Activated T-cell treated with anti-CD3 and anti-CD28 coated beads for 24 hours (primary cell): ENCODE measurements at places on chromosomes 2 and 18.

DNA sequence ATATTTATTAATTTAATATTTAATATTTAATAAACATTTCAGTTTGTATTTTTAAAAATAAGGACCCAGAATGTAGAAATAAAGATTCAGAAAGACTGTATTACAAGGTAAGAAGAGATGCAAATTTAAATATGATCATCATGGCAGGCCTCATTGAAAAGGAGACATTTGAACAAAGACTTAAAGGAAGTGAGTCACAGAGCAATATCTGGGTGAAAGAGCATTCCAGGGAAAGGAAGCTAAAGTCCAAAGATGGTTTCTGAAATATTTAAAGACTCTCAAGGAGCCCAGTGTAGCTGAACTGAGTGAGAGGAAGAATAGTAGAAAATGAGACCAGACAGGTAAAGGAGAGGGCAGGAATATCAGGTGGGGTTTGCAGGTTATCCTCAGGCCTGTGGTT is 5.9 kb downstream of the SCYGR4 start:
- DNase-seq, result no peak

- DNase-seq, result no peak
Measured at GRCh38 chr2:19833978-19834377, 67.8 kb downstream of the TTC32 start.

GRCh38 chr18:69659142-69659651 is 258.5 kb downstream of the DOK6 start:
- no peak for DNase-seq

DNA sequence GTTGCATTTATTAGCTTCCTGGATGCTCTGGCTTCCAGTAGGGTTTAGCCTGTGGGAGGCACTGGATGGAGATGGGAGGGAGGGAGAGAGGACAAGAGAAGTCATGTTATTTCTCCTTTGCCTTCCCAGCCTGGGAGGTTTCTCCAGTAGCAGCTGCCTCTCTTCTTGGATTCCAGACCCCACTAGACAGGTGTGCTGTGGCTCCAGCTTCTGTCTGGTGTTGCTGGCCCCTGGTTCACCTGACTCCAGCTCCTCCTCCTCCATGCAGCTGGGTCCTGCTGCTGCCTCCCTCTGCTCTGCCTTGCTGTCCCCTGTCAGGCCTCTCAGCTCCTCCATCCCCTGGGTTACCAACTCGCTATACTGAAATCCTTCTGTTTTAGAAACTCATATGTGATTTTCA is 188.9 kb upstream of the TNP1 start:
- no peak for DNase-seq

- no peak for DNase-seq
Measured at GRCh38 chr18:66931010-66931409, 327.1 kb upstream of the CDH19 start.

- no peak for DNase-seq
Measured at GRCh38 chr18:74768096-74768495, 170.4 kb downstream of the ZNF407 start.

GRCh38 chr18:57094175-57094574 is 52.7 kb upstream of the BOD1L2 start:
- DNase-seq, result no peak

DNA sequence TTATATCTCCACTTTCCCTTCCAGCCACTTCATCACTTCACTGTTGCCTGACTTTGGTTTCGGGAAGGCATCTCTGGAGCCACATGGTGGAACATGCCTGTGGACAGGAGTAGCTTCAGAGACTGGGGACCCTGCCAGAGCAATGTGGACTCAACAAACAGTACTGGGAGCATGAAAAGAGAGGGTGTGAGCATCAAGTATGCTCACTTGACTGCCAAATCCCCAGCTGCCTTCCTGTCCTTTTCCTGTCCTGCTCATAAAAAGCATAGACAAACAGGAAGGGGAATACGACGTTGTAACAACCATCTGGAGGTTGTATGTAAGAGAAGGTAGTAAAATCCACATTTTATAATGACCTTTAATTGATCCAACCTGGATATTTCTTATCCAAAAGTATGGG is 61.3 kb upstream of the CSRNP3 start:
- no peak for DNase-seq

DNA sequence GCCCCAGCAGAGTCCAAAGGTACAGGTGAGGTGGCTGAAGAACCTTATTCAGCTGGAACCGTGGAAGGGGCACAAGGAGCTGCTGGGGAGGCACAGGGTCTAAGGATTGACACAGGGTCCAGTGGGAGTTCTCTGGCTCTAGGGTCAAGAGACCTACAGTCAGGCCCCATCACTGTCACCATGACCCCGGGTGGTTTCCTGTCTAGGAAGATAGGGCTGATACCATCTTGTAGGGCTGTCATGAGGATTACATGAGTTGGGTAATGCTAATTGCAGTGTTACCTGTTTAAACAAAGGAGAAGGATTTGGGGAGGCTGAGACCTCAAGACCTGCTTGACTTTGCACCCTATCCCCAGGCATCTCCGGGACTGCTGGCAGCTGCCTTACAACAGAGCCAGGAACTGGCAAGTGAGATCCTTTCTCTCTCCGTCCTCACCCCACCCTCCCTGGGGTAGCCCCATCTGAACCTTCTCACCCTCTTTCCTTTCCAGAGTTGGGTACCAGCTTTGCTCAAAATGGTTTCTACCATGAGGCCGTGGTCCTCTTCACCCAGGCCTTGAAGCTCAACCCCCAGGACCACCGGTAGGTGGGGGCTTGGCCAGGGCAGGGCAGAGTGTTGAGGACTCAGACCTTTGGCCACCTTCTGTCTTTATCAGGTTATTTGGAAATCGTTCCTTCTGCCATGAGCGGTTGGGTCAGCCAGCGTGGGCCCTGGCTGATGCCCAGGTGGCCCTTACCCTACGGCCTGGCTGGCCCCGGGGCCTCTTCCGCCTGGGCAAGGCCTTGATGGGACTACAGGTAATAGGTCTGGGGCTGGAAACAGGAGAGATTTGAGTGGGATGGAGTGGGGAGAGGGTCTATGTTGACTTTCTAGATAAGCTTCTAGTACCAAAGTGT is 7.5 kb downstream of the LBX2 start:
- DNase-seq, result no peak

GRCh38 chr2:238241970-238242369 is 2.1 kb upstream of the HES6 start:
- DNase-seq, result no peak

DNA sequence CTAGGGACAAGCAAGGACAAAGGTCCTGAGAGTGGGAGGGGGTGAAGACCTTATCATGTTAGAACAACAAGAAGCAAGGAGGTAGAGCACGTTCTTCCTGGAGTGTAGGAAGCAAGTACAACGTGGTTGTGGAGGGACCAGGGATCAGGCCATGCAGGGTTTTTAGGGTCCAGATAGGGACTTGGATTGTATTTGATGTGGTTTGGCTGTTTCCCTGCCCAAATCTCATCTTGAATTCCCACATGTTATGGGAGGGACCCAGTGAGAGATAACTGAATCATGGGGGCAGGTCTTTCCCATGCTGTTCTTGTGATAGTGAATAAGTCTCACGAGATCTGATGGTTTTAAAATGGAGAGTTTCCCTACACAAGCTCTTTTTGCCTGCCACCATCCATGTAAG is 53.2 kb downstream of the ICA1L start:
- no peak for DNase-seq

GRCh38 chr18:58990720-58991119 is 126.0 kb downstream of the ZNF532 start:
- DNase-seq, result no peak

- DNase-seq, result no peak
Measured at GRCh38 chr2:201471732-201472393, 20.3 kb downstream of the STRADB start.

- DNase-seq, result no peak
Measured at GRCh38 chr18:47204908-47205522, 28.9 kb upstream of the IER3IP1 start.
